Neural crest cell (in vitro differentiated cells): ENCODE measurements at places on chromosomes 1 and 21. TPM values are rescaled to one million over a fixed set of nuclear protein-coding genes. Genes with fewer than 3 reads are reported as not detected.

DNA sequence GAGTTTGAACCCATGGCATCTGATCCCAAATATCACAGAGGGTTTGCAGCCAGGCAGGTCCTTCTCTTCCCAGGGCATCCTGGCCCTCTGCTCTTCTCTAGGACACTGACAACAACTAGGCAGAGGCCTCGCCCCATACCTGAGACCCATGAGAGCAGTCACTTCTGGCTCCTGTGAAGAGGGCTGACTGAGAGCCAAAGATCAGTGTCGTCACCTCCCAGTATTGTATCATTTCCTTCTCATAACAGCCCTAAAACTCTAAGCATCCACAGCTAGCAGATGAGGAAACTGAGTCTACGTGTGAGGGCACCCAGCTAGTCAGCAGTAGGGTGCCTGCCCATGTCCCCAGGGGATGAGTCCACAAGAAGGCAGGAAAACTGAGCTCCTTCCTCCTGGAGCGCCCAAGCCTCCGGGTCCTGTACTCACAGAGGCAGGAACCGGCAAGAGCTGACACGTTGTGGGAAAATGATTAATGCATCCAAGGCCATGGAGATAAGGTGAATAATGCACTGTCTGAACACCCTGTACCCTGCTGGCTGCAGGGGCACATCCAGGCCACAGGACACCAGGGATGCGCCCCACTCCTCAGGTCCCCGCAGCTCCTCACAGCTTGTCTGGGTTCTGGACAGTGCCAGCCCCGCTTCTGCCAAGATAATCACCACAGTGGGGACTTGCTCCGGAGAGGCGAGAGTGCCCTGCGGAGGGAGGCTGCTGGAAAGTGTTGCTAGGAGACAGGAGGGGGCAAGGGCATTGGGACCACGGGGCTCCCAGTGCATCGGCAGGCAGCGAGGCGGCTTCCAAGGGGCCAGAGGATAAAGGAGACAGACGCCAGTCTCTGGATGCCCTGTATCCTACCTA lies 340.0 kb downstream of the NPHP4 start:
- no peak for DNase-seq
- H3K4me1 ChIP-seq = peaks cover 20% of the 10 kb centered on the region
- H3K36me3 ChIP-seq = no peaks in the 10 kb centered on the region
- peaks cover 23% of the 10 kb centered on the region for H3K27me3 ChIP-seq
- H3K4me3 ChIP-seq = no peak overlapping the region

- no peaks in the 10 kb centered on the region for H3K27me3 ChIP-seq
- peaks cover 5% of the 10 kb centered on the region for H3K4me1 ChIP-seq
- DNase-seq = no peak
- no peak overlapping the region for H3K4me3 ChIP-seq
Observed at GRCh38 chr1:188429386-188429785, 1600.6 kb downstream of the PLA2G4A start.

GRCh38 chr1:40267767-40268187 lies 9.7 kb downstream of the ZMPSTE24 start:
- no peaks in the 10 kb centered on the region for H3K27me3 ChIP-seq
- DNase-seq = no peak
- no peak overlapping the region for H3K4me3 ChIP-seq

GRCh38 chr1:74395571-74395970 lies 116.8 kb downstream of the LRRC53 start:
- peaks cover 36% of the 10 kb centered on the region for H3K4me1 ChIP-seq
- H3K36me3 ChIP-seq = no peaks in the 10 kb centered on the region
- no peak overlapping the region for H3K4me3 ChIP-seq
- peak overlapping the region; percentile 46 for H3K27ac ChIP-seq
- no peak for DNase-seq
- no peaks in the 10 kb centered on the region for H3K27me3 ChIP-seq

DNA sequence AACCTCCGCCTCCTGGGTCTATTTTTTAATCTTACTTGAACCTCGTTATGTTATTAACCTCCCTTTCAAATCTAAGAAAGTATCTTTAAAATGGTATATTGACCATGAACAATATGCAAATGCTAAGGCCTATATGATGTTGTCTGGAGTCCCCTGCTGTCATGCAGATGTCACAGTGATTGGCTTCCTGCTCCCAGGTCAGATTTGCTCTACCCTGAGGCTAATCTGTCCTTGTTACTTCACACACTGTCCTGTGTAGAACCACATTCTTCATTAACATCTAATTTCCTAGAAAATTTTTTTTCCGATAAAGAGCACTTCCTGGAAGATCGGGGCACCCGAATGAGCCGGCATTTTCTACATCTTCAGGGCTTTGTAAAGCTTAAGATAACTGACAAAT lies 306.6 kb downstream of the MRPL39 start:
- DNase-seq = no peak
- H3K27me3 ChIP-seq = no peaks in the 10 kb centered on the region
- H3K27ac ChIP-seq = no peak overlapping the region
- no peaks in the 10 kb centered on the region for H3K4me1 ChIP-seq

GRCh38 chr21:44510508-44511218 lies 29.3 kb downstream of the KRTAP10-1 start:
- H3K27ac ChIP-seq = no peak overlapping the region
- no peaks in the 10 kb centered on the region for H3K36me3 ChIP-seq
- no peak overlapping the region for H3K4me3 ChIP-seq

- H3K4me3 ChIP-seq = no peak overlapping the region
- H3K4me1 ChIP-seq = no peaks in the 10 kb centered on the region
- H3K27me3 ChIP-seq = no peaks in the 10 kb centered on the region
- no peak overlapping the region for H3K27ac ChIP-seq
- no peak for DNase-seq
Observed at GRCh38 chr1:163035446-163036249, 33.5 kb upstream of the RGS4 start.

DNA sequence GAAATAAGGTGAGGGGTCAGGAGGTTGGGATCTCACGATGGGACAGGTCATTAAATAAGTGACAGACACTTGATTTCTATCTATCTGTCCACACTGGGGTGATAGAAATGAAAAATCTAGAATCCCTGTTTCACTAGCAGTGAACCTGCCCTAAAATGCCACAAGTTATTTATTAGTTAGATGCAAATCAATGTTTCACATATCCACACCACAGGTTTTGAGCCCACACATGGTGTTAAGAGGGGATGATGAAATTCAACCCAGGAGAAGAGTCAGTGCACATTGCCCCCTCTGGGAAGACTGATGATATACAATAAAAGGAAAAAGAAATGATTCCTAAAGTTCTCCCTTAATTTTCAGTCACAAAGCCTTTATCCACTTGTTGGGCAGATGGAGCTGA lies 10.1 kb upstream of the NTPCR start:
- peaks cover 2% of the 10 kb centered on the region for H3K36me3 ChIP-seq
- H3K4me1 ChIP-seq = peaks cover 15% of the 10 kb centered on the region
- no peak for DNase-seq

- no peak for DNase-seq
- H3K4me3 ChIP-seq = no peak overlapping the region
Observed at GRCh38 chr1:36136535-36136934, 11.5 kb upstream of the COL8A2 start.

DNA sequence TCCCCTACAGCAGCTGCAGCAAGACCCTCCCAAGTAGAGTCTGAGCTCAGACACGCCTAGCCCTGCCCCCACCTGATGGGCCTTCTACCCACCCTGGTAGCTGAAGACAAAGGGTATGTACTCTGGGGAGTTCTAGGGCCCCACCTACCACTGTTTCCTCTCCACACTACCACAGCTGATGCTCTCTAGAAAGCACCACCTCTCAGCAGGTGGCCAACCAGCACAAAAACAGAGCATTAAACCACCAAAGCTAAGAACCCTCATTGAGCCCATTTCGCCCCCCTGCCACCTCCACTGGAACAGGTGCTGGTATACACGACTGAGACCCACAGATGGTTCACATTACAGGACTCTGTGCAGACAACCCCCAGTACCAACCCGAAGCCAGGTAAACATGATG lies 258.9 kb downstream of the SETD4 start:
- H3K27me3 ChIP-seq = no peaks in the 10 kb centered on the region
- DNase-seq = no peak
- no peaks in the 10 kb centered on the region for H3K4me1 ChIP-seq
- no peak overlapping the region for H3K4me3 ChIP-seq
- H3K27ac ChIP-seq = no peak overlapping the region
- H3K36me3 ChIP-seq = no peaks in the 10 kb centered on the region

GRCh38 chr1:50295566-50295965 lies 127.7 kb downstream of the DMRTA2 start:
- H3K4me3 ChIP-seq = no peak overlapping the region
- H3K27me3 ChIP-seq = no peaks in the 10 kb centered on the region
- no peaks in the 10 kb centered on the region for H3K4me1 ChIP-seq
- H3K36me3 ChIP-seq = peaks cover 7% of the 10 kb centered on the region
- DNase-seq = no peak
- no peak overlapping the region for H3K27ac ChIP-seq

GRCh38 chr1:7558041-7558461 lies 213.0 kb upstream of the VAMP3 start:
- no peak overlapping the region for H3K4me3 ChIP-seq
- H3K27me3 ChIP-seq = no peaks in the 10 kb centered on the region
- DNase-seq = no peak
- H3K4me1 ChIP-seq = no peaks in the 10 kb centered on the region
- no peak overlapping the region for H3K27ac ChIP-seq

GRCh38 chr21:44535963-44536362 lies 4.0 kb downstream of the KRTAP10-1 start:
- no peaks in the 10 kb centered on the region for H3K4me1 ChIP-seq
- H3K27me3 ChIP-seq = no peaks in the 10 kb centered on the region
- no peak for DNase-seq
- H3K27ac ChIP-seq = no peak overlapping the region
- H3K4me3 ChIP-seq = no peak overlapping the region

- H3K4me1 ChIP-seq = peaks cover 20% of the 10 kb centered on the region
- H3K27ac ChIP-seq = no peak overlapping the region
- no peak for DNase-seq
- no peaks in the 10 kb centered on the region for H3K27me3 ChIP-seq
Observed at GRCh38 chr1:219039682-219040154, 134.0 kb upstream of the LYPLAL1 start.

- H3K4me3 ChIP-seq = no peak overlapping the region
- no peaks in the 10 kb centered on the region for H3K36me3 ChIP-seq
- H3K27me3 ChIP-seq = peaks cover 45% of the 10 kb centered on the region
- H3K4me1 ChIP-seq = peaks cover 20% of the 10 kb centered on the region
Observed at GRCh38 chr1:208270651-208271141, 26.5 kb upstream of the PLXNA2 start.

- no peaks in the 10 kb centered on the region for H3K36me3 ChIP-seq
- H3K27ac ChIP-seq = no peak overlapping the region
- no peaks in the 10 kb centered on the region for H3K27me3 ChIP-seq
- H3K4me3 ChIP-seq = no peak overlapping the region
Observed at GRCh38 chr1:201937624-201938213, 8.6 kb downstream of the LMOD1 start.

DNA sequence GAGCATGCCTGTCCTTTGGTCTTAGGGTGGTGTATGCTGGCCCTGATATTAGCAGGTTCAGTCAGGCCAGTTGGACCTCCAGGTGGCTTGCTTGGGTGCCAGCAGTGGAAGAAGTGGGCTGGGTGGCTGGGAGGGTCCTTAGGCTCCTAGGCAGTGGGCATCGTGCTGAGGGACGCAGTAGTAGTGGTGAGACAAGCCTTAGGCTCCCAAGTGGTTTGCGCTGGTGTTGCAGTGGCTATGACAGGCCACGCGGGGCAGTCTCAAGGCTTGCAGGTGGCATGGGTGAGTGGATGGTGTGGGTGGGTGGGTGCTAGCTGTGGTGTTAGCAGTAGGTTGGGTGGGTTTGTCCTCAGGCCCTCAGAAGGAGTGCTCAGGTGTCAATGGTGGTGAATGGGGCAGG lies 162.3 kb downstream of the FMN2 start:
- H3K27ac ChIP-seq = no peak overlapping the region
- H3K4me1 ChIP-seq = no peaks in the 10 kb centered on the region
- no peak overlapping the region for H3K4me3 ChIP-seq
- H3K27me3 ChIP-seq = no peaks in the 10 kb centered on the region
- DNase-seq = no peak

DNA sequence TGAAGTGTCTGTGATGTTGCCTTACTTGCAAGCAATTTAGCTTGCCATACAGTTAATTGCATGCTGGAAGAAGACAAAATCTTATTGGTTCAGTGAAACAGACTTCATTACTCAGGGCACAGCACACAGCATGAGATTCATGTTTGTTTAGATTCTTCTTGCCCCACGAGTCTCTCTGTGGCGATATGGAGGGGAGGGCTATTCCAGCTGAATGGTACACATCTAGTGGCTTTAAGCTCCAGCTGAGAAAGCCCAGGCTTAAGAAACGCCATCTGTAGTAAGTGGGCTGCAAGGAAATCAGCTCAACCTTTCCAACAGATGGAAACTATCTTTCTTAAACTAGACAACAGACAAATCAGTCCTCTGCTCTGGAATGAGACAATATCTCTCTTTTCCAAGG lies 1022.0 kb downstream of the NCAM2 start:
- H3K27ac ChIP-seq = no peak overlapping the region
- H3K4me3 ChIP-seq = no peak overlapping the region
- no peak for DNase-seq
- H3K4me1 ChIP-seq = no peaks in the 10 kb centered on the region
- H3K36me3 ChIP-seq = peaks cover 2% of the 10 kb centered on the region

GRCh38 chr1:245671349-245671748 lies 516.6 kb downstream of the KIF26B start:
- no peak for DNase-seq
- no peak overlapping the region for H3K27ac ChIP-seq
- peaks cover 17% of the 10 kb centered on the region for H3K4me1 ChIP-seq
- no peak overlapping the region for H3K4me3 ChIP-seq
- H3K36me3 ChIP-seq = no peaks in the 10 kb centered on the region
- no peaks in the 10 kb centered on the region for H3K27me3 ChIP-seq

GRCh38 chr1:209839875-209840546 lies 12.2 kb downstream of the UTP25 start:
- DNase-seq = no peak
- no peaks in the 10 kb centered on the region for H3K27me3 ChIP-seq
- H3K4me1 ChIP-seq = no peaks in the 10 kb centered on the region
- no peak overlapping the region for H3K27ac ChIP-seq

DNA sequence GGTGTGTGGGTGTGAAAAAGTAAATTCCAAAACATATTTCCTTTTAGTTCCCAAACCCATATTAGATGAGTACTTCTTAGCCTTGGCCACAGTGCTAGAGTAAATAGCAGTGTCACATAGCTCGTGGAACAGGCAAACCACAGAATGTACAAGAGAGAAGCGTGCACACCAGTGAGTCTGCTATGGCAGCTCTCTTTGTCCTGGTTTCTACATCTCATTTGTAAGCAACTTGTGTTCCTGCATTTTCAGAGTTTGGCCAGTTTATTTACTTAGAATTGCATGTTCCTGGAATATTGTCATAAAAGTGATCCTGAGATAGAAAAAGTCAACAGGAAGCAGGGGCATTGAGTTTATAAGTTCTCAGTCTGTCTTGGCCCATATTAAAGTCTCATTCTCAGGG lies 142.1 kb downstream of the DHRS3 start:
- no peaks in the 10 kb centered on the region for H3K27me3 ChIP-seq
- no peak overlapping the region for H3K4me3 ChIP-seq
- peaks cover 36% of the 10 kb centered on the region for H3K4me1 ChIP-seq
- DNase-seq = no peak
- H3K27ac ChIP-seq = no peak overlapping the region

GRCh38 chr1:87115317-87115890 lies 201.0 kb downstream of the HS2ST1 start:
- DNase-seq = no peak
- H3K27me3 ChIP-seq = no peaks in the 10 kb centered on the region
- H3K36me3 ChIP-seq = peaks cover 2% of the 10 kb centered on the region
- H3K27ac ChIP-seq = no peak overlapping the region
- peaks cover 16% of the 10 kb centered on the region for H3K4me1 ChIP-seq

The MROH7 gene
- 0.57 TPM in 1 of 2 replicates, not detected in the other for total RNA-seq

The PLA2G2C gene
- not detected in 2 replicates for total RNA-seq

The BEND5 gene
- 18.0 and 18.2 TPM in 2 replicates for total RNA-seq

The POMGNT1 gene
- 80.4 and 86.7 TPM in 2 replicates for total RNA-seq

The CCDC30 gene
- total RNA-seq = 6.9 and 7.5 TPM in 2 replicates

The TMEM35B gene
- 3.6 and 3.9 TPM in 2 replicates for total RNA-seq

The RCSD1 gene
- 2.3 and 3.0 TPM in 2 replicates for total RNA-seq
